Activated CD8-positive, alpha-beta memory T cell treated with anti-CD3 and anti-CD28 coated beads, Interleukin-2, amount 50 U/mL, for 4 hours (primary cell): ENCODE measurements at places on chromosomes 7 and 10.

- no peak for DNase-seq
Measured at GRCh38 chr10:95388539-95388938, 97.7 kb upstream of the PDLIM1 start.

DNA sequence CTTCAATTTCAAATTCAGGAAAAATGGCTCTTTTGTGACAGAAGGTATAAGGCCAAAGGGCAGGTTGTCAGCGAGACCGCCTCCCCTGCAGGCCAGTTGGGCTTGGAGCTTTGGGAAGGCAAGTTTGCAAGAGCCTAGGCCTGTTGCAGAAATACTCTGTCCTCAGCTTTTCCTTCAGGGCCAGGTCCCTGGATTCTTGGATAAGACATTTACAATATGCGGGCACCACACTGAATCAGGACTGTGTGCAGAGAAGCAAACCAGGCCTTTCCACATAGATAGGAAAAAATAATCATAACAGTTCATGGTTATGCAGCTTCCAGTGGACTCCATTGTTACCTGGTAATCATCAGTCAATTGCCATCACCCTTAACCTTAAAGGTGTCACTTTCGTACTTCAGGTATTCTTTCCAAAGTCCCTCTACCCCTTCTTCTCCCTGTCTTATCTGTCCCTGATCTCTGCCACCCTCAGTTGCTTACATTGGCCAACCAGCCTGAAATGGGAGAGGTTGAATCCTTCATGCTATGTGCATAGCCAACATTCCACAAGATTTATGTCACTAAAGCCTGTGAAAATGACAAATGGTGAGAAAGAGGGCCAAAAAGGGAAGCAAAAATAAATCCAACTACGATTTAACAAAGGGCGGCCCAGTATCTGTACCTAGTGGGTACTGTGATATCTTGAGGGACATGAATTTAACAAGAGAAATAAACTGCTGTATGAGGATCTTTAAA lies 304.5 kb upstream of the NFE2L3 start:
- DNase-seq = no peak

GRCh38 chr7:4225881-4226523 lies 456.1 kb upstream of the FOXK1 start:
- no peak for DNase-seq

DNA sequence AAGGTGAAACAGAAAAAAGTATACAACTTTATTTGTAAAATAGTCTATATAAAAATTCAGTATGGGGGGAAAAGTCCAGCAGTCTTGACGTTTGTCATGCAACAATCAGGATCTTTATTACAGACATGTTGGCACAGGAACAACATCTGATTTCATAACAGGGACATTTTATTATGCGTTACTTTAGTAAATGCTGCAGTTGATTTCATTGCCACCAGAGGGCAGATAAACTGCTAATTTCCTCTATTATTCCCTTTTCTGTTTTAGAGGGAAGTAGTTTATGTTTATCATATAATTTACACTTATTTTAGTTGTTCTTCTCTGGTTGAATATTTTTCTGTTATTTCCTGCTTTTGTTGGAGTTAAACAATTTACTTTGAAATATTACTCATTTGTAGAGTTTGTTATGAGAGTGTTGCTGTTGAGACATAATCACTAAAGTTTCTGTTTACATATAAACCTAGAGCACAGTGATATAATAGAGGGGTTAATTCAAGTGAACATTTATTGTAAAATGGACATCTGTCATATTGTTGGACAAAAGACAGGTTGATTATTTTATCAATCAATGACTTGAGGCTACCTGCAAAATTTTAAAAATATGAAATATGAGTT lies 3.3 kb downstream of the PLXDC2 start:
- DNase-seq = no peak

- DNase-seq = no peak
Measured at GRCh38 chr10:61329854-61330253, 123.3 kb downstream of the TMEM26 start.
